Right renal cortex interstitium (tissue), 3 donors: ENCODE measurements at places on chromosomes 3 and 15.

DNA sequence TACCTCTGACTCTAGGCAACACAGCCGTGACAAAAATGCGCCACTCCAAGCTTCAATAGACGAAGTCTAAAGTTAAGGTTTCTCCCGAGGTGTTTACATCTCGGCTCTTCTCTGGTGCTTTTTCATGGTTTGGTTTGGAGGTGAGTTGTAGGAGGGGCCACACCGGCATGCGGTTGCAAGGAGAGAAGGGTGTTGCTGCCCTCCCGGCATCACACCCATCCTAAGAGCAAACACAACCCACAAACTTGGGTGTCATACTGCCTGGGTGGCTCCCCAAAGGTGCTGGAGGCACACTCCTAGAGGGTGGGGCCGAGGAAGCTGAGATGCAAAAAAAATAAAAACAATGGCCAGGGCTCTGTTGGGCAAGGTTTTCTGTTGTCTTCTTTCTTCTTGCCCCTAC lies 225.2 kb upstream of the ICE2 start:
- no peak for DNase-seq

GRCh38 chr15:68312701-68313204 lies 35.2 kb downstream of the FEM1B start:
- DNase-seq = no peak

- no peak for DNase-seq
These were observed 96.1 kb upstream of the ICE2 start for GRCh38 chr15:60574801-60575631.

GRCh38 chr3:129470861-129471260 lies 30.8 kb downstream of the IFT122 start:
- DNase-seq = no peak

DNA sequence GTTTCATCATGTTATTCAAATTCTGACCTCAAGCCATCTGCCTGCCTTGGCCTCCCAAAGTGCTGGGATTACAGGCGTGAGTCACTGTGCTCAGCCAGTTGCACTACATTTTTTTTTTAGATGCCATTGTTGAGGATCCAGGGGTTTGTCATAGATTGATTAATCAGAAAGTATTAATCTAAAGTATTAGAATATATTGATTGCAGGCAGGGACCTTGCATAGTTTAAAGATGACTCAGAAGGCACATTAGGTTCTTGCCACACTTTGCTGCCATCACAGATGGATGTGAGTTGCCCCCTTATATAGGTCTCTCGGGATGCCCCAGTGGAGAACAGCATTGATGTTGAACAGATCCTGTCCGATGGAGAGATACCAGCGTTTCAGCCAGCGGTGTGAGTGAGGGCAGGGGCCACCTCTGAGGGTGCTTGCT lies 41.1 kb downstream of the IGF1R start:
- DNase-seq = no peak

- no peak for DNase-seq
These were observed 50.3 kb upstream of the SELENOK start for GRCh38 chr3:53941950-53942349.

DNA sequence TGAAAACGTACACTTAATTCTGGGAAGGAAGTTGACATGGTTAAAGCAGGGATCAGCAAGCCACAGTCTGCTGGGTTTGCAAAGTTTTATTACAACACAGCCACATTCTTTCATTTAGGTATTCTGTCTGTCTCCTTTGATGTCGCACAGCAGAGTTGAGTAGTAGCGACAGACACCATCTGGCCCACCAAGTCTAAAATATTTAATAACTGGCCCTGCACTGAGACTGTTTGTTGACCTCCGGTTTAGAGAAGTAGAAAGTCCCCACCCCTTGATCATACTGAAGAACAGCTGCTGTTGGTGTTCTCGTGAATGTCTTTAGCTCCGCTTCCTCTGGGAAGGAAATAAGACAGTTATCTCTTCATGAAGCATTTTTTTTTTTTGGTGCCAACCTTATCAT lies 66.2 kb downstream of the MCTP2 start:
- DNase-seq = no peak
